ENCODE measurements at places on chromosomes 3 and 15.
A peak's percentile ranks its signal among the peaks of the same experiment; 100 is the strongest.

DNA sequence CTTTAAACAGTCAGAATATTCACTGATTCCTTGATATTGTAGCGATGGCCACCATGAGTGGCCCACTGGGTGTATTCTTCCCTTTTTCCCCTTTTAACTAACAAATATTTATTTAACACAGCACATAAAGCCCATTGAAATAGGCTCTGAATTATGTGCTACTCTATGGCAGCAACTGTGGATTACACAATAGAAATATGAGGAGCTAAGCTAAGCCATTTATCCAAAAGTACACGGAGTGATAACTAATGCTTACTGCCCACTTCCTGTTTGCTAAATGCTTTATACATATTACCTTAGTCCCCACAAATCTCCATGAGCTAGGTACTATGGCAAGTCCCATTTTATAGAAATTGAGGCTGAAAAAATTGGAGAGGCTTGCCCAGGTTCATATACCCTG, 17.9 kb downstream of the ILDR1 start:
- no peak for DNase-seq

DNA sequence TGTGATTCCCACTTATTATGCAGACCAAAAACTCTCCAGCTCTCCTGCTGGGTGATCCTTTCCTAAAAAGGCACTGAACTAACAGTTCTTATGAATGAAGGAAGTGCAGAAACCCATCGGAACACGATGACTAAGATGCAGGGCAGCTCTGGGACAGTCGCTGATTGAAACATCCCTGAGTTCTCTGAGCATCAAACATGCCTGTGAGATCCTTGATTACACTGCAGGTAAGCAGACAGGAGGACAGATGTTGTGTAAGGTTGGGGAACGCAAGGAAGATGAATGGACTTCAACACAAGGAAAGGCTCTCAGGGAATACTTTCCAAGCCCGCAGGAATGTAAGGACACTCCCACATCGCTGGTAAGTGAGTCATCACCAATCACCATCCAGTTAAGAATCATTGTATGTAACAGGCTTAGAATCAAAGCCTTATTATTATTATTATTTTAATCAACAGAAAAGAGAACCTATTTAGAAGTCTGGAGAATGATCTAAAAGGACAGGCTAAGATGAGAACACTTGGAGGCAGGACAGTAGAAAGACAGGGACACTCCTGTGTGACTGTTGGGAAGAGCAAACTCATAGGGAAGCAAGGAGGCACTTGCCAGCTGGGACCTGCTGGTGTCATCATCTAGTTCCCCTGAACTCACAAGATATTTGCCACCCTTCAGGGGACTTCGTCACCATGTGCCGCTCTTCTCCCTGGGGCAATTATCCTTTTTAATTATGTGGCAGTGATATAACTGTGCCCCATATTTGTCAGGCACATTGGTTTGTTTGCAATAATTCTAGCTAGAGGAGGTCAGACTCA, 26.0 kb downstream of the TMEM158 start:
- DNase-seq = peak; percentile 97

DNA sequence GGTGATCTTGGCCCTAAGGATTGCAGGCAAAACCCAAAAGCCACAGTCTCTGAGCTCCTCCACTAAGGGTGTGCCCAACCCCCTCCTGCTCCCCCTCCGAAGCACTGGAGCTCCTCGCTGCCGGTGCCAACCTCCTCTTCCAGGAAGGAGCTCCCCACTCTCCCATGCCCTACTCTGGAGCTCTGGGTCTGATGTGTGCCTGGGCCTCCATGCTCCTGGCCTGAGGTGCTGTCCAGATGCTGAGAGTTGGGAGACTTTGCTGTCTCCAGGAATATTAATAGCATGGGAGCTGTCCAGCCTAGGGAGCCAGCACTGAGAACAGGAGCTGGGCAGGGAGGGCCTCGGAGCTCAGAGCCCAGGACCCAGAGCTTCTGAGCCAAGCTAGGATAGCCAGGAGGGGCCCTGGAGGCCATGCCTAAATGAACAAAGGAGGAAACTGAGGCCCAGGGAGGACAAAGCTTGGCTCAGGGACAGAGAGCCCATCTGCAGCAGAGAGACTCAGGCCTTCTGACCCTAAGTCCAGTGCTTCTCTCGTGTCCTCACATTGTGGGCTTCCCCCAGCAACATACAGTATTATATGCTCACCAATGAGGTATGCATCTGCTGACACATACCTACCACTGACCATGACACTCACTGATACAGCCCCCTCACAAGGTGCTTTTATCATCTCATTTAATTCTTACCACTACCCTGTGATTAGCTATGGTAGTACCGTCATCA, 36.9 kb upstream of the HERC1 start:
- peak; percentile 73 for DNase-seq

GRCh38 chr3:6860149-6860953, 564 bp upstream of the GRM7 start:
- DNase-seq = no peak

- DNase-seq = no peak
Measured at GRCh38 chr3:120092474-120092873, 1.8 kb downstream of the GSK3B start.

- DNase-seq = no peak
Measured at GRCh38 chr15:78061963-78062427, 15.5 kb downstream of the TBC1D2B start.

DNA sequence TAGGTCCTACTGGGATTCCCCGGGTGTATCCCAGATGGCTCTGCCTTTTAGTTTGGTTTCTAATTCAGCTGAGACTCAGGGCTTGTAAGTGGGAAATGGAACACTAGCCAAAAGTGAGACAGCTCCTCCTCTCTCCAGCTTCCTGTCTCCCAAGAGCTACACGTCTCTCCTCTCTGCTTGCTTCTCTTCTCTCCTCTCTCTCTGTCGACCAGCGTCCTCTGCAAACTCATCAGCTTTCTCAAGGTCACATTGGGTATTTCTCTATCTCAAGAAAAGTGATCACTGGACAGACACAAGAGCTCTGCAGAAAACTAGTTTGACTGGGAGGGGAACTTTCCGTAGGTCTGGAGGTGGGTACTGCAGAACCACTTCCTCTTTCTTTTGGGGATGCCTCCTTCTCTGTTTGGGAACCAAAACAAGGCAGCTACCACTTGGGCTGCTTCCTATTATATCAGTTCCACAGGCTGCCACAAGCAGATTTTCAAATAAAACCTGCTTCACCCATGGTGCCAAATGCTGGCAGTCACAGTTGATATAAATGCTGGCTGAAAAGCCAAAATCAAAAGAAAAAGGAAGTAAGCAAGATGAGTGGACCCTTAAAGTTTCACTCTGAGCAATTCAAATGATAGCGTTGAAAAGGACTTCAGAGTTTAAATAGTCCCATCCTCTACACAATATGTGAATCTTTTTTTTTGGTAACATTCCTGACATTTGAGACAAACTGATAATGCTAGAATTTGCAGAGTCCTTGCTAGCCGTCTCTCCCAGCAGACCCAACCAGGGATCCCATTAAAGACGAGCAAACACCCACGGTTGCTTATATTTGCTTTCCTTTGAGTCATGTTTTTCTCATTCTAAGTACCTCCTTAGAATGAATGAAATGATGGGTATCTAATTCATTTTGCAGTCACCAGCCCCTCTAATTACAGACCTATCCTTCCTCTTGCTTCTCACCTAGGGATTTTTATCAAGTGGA, 7.2 kb upstream of the DYNC1LI1 start:
- DNase-seq = no peak

DNA sequence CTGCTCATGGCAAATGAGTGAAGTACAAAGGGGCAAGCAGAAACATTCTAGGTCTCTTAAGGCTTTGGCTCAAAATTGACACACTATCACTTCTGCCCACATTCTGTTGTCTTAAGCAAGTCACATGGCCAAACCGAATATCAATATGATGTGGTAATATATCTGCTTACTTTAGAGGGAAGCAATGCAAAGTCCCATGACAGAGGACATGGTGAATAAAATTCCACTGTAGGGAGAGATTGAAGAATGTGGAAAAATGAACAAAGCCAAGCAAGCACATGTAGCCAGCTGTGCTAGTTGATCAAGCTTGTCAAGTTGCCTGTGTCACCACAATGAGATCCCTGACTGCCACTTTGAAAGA, 11.2 kb upstream of the TBC1D5 start:
- DNase-seq = no peak

DNA sequence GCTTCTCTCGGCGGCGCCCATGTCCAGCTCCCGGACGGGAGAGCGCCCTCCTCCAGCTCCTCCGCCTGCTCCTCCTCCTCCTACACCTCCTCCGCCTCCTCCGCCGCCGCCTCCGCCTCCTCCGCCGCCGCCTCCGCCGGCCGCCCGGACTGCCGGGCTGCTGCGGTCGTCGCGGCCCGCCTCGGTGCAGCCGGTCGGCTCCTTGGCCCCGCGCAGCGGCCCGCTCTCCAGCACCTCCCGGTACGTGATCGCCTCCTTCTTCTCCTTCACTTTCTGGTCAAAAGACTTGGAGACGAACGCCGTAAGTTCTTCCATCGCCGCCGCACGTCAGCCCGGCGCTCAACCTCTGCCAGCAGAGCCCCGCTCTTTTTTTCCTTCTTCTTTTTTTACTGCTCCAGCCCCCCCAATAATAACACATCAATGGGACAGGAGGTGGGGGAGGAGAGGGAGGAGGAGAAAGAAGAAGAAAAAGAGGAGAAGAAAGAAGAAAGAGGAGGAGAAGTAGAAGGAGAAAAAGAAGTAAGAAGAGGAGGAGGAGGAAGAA, 438 bp downstream of the SHOX2 start:
- peak; percentile 44 for DNase-seq

GRCh38 chr3:66423791-66424190, 77.0 kb downstream of the LRIG1 start:
- no peak for DNase-seq

- no peak for DNase-seq
Measured at GRCh38 chr3:63364910-63365309, 86.8 kb downstream of the SYNPR start.

GRCh38 chr3:197175503-197175902, 122.9 kb downstream of the DLG1 start:
- DNase-seq = no peak

DNA sequence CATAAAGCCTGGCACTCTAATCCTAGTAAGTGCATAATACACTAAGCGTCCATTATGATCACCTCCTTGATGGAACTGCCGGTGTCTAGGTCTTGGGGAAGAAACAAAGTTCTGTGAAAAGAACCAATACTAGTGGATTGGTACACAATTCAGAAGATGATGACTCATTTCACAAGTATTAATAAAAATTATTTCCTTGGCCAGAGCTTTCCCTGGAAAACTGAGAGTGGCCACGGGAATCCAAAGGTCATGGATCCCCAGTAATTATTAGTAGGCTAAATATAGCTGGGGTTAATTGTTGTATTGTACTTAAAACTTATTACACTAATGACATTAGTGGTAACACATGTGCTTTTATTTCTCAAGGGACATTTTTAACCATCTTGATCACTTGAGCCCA, 808.0 kb upstream of the NR2F2 start:
- no peak for DNase-seq

DNA sequence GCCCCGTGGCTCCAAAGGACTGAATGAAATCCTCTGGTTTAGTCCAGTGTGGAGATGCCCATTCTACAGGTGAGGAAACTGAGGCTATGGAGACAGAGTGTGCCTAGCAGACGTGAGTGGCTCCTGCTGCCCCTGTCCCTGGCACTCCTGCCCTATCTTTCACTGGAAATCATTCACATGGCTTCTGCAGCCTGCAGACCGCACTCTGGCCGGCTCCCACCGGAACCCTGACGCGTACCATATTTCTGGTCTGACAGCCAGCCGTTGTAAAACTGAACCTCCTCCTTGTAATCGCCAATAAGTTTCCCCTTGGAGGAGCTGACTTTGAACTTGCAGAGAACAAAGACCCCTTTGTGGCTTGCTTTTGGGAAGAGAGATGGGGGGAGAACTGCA, 136.5 kb downstream of the CHSY1 start:
- DNase-seq = no peak

DNA sequence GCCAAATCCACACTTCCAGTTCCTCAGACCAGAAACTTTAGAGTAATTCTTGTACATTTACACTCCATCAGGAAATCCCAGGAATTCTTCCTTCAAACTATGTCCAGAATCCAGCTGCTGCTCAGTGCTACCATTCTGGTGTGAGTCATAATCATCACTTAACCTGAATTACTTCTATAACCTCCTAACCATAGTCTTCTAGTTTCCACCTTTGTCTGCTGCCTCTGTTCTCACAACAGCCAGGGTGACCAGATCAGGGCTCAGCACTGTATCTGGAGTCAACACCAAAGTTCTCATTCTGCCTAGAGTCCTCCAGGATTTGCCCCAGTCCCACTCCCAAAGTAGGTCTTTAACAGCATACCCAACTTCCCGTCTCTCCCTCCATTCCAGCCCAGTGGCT, 3.4 kb downstream of the CLDND1 start:
- peak; percentile 79 for DNase-seq

DNA sequence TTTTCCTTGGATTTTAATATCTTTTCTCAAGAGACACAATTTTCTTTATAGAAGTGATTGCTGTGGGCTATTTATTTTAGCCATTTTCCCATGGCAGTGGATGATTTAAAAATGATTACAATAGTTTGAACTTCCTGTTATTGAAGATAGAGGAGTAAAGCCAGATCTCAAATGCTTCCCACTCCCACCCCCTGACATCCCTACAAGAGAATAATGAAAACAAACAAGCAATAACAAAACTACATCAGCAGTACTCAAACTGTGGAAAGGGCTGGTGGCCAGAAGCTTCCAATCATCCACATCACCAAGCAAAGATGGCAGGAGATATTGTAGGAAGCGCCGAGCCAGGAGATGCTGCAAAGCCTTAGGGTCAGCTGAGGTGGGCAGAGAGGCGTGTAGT, 831.1 kb upstream of the NR2F2 start:
- DNase-seq = no peak

DNA sequence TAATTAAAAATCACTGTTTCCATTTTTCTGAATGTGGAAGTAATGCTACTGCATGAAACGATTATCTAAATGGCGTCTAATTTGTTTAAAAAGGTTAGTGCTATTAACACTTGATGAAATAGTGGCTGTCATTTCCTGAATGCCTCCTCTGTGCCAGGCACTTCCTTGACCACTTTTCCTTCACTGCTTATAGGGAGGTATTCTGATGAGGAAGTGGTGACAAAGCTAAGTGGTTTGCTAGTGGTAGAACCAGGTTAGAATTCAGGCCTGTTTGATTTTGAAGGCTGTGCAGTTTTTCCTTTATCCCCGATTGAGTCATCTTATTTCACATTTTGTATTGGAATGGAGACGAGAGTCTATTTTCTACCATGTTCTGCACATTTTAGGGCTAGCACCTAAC, 119.0 kb downstream of the USP13 start:
- no peak for DNase-seq

- DNase-seq = no peak
Measured at GRCh38 chr3:55721716-55722484, 234.8 kb upstream of the WNT5A start.

GRCh38 chr15:40258544-40258943, 19.7 kb downstream of the PAK6 start:
- peak; percentile 56 for DNase-seq

DNA sequence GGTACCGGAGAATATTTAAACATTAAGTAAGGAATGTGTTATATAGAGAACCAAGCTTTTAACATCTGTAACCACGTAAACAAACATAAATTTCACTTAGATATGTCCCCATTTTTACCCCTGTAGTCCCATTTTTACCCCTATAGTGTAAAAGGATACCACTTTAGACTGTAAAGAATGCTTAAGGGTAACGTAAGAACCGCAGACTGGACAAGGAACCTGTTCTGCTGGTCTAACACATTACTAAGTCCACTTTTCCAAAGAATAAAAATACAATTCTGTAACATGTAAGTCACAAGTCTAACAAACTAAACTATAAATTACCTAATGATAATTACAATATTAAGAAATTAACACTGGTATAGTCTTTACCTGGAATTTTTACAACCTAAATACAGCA, 2.9 kb downstream of the SLC12A6 start:
- DNase-seq = no peak

GRCh38 chr3:135637013-135637412, 328.5 kb upstream of the PPP2R3A start:
- DNase-seq = no peak

- DNase-seq = no peak
Measured at GRCh38 chr3:133295944-133296917, 103.6 kb upstream of the BFSP2 start.

Measured in trophoblast cell (in vitro differentiated cells and primary cell).